ENCODE measurements at places on chromosomes 2 and 18.

GRCh38 chr2:205902041-205902899, 183.7 kb downstream of the INO80D start:
- no peak for DNase-seq

GRCh38 chr18:61595615-61596251, 262.5 kb downstream of the CDH20 start:
- DNase-seq = no peak

DNA sequence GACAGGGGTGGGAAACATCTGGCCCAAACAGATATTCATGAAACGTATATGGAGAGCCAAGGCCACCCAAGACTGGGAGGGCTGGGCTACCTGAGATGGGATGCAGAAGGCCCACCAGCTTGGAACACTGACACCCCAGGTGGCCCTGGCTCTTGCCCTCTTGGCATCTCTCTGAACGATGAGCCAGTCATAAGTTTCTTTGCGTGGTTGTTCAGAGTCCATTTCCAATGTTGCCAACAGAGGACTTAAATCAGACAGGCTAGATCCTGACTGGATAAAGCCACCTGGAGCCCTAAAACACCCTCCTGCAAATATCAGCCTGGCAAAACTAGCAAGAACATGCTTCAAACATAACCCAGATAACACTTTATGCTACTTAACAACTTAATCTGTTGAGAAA, 42.6 kb downstream of the LPIN2 start:
- no peak for DNase-seq

DNA sequence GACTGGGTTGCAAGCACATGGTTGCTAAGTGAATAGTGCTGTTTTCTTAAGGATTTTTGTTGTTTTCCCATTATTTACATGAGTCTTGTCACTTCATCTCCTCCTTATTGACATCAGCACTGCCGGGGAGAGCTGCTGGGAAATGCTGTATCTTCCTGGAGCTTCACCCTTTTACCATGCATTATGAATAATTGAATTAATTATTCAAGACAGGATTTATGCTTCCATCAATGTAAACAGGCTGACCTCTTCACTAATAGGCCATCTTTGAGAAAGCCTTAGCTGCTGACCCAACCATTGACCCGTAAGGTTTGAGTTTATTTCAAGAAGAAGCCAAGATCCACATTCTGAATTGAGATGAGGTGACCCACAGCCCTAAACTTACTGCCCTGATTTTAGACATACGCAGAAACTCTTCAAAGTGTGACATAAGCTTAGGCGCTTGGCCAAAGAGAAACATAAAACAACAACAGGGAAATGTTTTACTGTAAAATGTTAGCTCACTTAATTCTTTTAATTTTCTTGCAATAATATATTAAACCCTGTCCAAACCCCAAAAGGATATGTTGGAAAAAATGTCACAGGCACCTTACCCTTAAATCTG, 365.5 kb upstream of the SYT4 start:
- no peak for DNase-seq

GRCh38 chr18:1599196-1599595, 694.5 kb downstream of the ADCYAP1 start:
- no peak for DNase-seq

DNA sequence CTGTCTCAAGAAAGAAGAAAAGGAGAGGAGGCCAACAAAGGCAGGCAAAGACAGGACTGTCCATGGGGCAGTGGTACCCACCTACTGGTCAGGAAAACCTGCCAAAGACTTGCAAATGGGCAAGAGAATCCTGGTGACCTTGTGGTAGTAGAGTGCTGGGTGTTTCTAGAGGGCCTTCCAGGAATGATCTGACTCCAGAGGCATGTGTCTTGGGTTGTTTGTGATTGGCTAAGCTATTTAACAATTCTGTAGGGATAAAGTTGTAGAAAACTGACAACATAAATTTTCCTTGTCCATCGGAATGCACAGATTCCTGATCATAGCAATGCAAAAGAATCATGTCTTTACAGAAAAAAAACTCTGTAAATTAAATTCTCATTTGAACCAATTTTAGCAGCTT, 68.5 kb upstream of the ZNF532 start:
- no peak for DNase-seq

DNA sequence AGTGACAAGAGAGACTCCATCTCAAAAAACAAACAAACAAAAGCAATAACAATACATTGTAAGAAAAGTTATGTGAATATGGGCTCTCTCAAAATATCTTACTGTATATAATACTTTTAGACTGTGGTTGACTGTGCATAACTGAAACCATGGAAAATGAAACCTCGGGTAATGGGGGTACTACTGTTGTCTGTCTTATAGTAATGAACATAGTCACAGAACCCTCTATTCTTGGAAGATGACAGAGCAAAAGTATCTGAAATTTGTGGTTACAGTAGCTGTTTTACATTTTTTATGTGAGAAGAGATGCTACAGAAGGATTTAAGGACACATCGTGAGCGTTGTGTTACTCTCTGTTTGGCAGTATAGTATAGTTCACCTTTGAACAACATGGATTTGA, 60.5 kb downstream of the MAP4K4 start:
- no peak for DNase-seq

DNA sequence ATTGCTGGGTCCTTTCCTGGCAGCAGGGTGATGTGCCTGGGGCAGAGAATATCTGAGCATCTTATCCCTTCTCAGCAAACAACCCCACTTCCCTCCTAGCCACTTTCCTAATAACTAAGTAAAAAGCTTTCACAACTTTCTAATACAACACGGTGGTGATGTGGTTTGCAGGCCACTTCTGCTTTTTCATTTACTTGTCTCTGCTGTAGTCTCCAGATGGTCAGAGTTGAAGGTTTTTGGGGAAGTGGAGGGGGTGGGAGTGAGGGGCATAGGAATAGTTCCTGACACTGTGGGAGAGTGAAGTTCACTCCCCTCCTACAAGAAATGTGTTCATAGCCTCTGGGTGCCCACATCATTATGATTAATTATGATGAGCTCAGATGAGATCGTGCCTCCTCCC, 11.6 kb downstream of the OXER1 start:
- DNase-seq = no peak

DNA sequence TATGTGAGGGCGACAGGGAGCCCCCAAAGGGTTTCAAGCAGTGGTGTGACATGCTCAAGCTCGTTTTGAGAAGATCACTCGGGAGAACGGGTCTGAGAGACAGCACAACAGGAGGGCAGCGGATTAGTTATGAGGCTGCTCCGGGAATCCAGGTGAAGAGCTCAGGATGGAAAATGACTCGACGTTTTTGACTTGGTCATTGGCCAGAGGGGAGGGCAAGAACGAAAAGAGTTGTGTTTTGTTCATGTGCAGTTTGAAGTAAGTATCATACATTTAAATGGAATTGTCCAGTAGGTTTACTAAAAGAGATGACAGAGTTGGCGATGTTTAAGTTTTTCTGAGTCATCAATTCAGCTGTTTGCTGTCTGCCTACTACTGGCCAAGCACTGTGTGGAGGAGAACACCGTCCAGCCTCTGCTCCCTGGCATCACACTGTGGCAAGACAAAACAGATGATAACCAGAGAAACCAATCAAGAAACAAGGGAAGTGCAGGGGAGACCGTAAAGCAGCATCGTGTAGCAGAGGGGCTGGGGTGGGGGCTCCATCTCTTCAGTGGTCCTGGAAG, 25.3 kb upstream of the ANXA4 start:
- DNase-seq = no peak

GRCh38 chr2:11898576-11898975, 152.1 kb downstream of the LPIN1 start:
- DNase-seq = no peak

DNA sequence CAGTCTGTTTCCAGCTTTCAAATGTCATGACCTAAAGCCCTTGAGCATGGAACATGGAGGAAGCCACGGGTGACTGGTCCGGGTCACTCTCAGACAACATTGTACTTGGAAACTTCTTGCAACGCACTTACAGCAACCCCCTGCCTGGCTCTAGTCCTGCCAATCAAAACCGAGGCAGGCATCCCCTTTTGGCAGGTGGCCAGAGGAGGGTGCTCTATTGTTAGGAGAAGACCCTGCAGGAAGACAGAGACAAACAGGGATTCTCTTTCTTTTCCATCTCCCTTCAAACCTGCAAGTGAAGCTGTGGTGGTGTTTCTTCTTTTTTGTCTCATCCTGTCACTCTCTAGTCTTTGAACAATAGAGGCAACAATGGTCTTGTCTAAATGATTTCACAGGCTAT, 667.2 kb downstream of the ZEB2 start:
- DNase-seq = no peak

- DNase-seq = peak; percentile 87
These were observed 30.4 kb downstream of the HDAC4 start for GRCh38 chr2:239370403-239370802.

DNA sequence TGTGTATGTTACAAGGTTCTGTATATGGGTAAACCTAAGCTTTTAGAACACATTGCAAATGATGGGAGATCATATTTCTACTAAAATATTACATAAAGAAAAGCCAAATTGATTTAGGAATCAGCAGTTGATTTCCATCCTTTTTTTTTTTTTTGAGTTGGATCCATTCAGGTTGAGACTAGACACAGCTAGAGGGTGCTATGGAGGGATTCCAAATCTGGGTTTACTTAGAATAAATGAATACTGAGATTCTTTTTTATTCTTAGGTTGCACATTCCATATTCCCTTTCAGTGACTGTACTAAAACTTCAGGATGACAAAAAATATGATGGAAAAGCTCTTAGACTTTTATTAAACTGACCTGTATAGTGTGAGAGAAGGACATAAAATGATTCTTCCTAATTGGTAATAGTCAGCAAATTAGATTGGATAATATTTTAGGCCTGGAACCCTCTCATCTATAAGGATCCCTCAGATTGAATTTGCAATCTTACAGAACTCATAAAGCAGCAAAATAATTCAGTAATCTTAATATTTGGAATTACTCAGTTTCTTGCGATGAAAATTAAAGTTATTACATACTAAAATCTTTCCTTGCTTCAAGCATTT, 183.3 kb upstream of the SESTD1 start:
- no peak for DNase-seq

DNA sequence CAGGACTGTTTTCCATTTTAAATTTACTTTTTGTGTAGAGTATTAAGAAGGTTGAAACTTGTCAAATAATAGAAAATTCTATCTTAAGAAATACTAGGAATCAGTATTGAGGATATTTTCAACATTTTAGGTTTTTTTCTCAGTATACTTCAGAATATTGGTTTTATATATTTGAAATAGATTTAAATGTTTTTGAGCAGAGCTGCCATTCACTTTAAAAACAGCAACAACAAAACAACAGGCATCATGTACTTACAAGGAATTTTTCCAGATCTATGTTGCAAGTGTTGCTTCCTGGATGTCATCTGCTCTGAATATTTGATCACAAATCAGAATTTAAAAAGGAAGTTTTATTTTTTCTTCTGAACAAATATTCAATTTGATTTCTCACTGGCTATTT, 84.4 kb downstream of the DCDC2C start:
- DNase-seq = no peak

DNA sequence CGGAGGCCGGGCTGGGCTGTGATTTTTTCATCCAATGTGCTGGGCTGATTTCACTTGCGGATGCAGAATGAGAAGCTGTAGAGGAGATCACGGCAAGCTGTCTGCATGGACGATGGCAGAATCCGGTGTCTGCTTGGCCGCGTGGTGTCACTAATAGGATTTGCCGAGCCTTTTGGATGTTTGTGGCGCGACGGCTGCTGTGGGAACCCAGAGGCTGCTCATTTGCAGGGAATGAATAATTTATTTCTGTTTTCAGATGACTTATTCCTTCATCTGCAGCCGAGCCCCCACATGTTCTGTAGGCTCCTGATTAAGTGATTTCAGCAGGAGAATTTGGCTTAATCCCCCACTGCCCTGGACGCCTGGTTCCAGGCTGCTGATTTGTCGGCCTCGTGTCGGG, 62.6 kb downstream of the ODC1 start:
- no peak for DNase-seq

- DNase-seq = no peak
These were observed 557.6 kb upstream of the FANCL start for GRCh38 chr2:58798676-58799208.

- DNase-seq = no peak
These were observed 34.2 kb downstream of the PMS1 start for GRCh38 chr2:189818249-189819038.

DNA sequence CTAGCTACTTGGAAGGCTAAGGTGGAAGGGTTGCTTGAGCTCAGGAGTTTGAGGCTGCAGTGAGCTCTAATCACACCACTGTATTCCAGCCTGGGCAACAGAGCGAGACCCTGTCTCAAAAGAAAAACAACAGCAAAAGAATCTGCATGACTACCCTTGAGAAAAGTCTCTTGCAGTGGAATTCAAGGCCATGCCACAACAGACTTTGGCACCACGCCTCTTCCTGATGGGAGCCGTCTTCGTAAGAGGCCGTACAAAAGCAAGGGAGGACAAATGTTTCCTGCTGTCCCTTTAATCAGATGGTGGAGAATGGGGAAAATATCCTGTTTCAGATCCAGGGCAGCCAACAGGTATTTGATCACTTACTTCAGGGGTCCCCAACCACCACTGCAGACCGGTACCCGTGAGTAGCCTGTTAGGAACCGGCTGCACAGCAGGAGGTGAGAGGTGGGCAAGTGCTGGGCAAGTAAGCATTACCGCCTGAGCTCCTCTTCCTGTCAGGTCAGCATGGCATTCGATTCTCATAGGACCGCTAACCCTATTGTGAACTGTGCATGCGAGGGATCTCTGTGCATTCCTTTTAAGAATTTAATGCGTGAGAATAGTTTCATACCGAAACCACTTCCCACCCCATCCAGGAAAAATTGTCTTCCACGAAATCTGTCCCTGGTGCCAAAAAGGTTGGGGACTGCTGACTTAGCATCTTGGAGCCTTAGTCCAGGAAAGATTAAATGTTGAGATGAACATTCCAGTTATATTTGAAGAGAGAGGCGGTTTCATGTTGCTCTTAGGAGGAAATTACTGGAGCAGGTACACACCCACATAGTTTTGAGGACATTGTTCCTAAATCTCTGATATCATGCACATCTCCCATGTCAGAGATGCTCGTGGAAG, 94.4 kb upstream of the XPO1 start:
- peak; percentile 37 for DNase-seq

DNA sequence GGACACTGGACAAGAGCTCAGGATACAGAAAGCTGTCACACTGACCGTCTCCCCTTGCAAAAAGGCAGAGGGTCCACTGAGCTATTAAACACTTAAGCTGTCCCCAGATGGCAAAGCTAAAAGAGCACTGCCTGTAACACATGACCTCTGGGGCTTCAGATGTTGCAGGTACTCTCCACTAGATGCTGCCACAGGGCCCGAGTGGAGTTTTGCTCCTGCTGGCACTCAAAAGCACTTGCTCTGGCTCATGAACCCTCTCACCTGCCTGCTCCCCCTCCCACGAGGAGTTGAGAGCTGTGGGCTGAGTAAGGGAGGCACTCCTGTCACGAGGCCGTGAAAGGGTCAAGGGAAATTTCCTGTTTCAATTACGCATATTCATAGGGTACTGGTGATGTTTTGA, 227.9 kb downstream of the PRKCE start:
- DNase-seq = no peak

- DNase-seq = no peak
These were observed 590 bp downstream of the EIF2B4 start for GRCh38 chr2:27369471-27370025.

GRCh38 chr2:160921386-160921964, 238.8 kb upstream of the TANK start:
- DNase-seq = no peak

Data from mesenteric fat pad (tissue), 1 donor.